ENCODE measurements at places on chromosomes 2 and 18.

DNA sequence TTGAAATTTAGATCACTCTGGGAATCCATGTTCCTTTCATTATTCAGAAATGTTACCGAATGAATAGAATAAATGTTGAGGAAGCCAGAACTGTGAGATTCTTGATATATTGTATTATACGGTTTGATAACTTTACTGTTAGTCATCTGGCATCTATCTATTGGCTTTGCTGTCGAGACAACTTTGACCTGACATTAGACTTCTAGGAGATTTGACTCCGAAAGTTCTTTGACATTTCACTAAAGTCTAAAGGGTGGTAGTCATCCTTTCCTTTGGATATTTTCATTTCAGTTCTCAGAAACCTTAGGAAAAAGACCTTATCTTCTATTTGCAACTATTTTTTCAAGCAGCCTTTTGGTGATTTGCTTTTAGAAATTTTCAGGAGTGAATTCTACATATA is 1.9 kb downstream of the BMPR2 start:
- DNase-seq = no peak

GRCh38 chr2:150480241-150480640 is 7.2 kb downstream of the RND3 start:
- DNase-seq = no peak

- DNase-seq = no peak
These were observed 61.0 kb upstream of the TAF1B start for GRCh38 chr2:9782197-9782719.

DNA sequence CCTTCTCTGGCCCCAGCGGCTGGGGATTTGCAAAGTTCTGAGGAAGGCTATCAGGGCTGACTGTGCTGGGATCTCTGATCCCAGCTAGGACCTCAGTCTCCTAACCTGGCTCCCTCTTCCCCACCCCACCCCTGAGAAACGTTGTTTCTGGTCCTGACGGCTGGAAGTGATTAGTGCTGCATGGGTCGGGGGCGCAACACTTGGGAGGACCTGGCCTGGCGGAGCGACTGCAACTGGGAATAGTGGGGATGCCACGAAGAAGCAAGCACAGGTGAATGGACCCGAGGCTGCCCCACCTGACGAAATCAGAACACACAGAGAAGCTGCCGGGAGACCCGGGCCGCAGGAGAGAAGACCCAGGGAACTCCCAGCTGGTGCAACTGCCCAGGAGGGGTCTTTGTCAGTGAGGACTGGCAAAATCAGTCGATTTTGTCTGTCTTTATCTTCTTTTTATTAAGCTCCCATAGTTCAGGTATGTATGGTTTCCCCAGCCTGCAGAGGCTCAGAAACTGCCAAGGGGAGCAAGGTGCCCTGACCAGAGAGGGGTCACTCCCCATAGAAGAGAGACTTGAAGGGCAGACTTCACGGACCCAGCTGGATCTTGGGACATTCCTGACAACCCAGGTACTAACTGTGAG is 656 bp upstream of the LBX2 start:
- DNase-seq = no peak

GRCh38 chr2:1974397-1974796 is 230.1 kb upstream of the PXDN start:
- no peak for DNase-seq

DNA sequence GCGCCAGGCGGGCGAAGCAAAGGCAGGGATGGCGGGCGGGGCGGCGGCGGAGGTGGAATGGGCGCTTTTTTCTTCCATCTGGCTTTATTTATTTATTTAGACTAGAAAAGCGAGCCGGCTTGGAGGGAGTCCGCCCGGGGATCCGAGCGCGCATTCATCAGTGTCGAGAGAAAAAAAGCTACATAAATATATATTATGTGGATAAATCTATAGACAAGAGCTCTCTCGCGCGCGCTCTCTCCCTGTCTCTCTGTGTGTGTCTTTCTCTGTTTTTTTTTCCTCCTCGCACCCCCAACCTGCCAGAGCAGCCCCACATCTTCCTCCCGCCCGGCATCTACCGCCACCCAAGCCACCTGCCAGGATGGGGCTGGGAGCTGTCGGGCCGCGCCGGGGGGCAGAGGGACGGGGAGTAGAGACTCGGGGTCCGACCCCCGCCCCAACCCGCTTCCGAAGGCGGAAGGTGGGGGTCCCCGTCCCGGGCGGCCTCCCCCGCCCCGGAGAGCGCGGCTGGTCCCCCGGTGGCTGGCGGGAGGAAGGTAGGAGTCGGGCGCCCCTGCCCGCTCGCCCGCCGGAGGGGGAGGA is 972 bp upstream of the CELF4 start:
- DNase-seq = no peak

- no peak for DNase-seq
These were observed 35.8 kb downstream of the MC2R start for GRCh38 chr18:13879492-13879891.
